ENCODE measurements at places on chromosomes 2 and 18.

DNA sequence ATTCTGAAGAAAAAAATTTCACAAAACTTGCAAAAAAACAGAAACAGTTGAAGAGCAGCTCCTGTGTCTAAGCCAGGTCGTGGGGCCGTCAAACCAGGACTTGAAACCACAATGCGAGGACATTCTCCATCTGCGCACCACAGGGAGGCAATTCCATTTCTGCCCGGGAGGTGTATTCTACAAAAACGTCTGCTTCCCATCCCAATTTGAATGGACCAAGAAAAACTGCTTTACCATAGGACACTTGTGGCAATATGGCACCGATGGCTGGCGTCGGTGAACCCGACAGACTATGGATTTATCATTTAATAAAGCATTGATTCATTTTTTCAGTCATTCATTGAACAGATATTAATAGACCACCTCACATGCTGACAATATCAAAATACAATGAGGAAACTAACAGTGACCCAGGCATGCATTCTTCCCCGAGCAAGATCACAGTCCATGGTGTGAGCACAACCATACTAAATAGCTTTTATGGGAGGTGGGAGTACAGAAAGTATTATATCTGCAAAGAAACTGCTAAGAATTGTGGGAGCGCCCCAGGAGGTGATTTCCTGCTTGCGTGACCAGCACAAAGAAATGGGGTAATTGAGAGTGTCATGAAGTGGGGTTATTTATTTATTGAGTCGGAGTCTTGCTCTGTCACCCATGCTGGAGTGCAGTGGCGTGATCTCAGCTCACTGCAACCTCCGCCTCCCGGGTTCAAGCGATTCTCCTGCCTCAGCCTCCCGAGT is 10.5 kb upstream of the ZAP70 start:
- DNase-seq: no peak

- no peak for DNase-seq
These were observed 59.6 kb downstream of the HDAC4 start for GRCh38 chr2:239341146-239341732.

GRCh38 chr18:52715421-52715820 is 375.4 kb downstream of the DCC start:
- no peak for DNase-seq

GRCh38 chr2:10534514-10535250 is 86.6 kb upstream of the ODC1 start:
- DNase-seq: no peak

- no peak for DNase-seq
These were observed 208.9 kb downstream of the LPIN1 start for GRCh38 chr2:11955314-11955713.

GRCh38 chr2:85436836-85437487 is 18.4 kb downstream of the SH2D6 start:
- DNase-seq: no peak

- DNase-seq: peak; percentile 48
These were observed 31.5 kb upstream of the NFE2L2 start for GRCh38 chr2:177296040-177296439.

GRCh38 chr2:219128396-219128795 is 32.2 kb downstream of the NHEJ1 start:
- no peak for DNase-seq

DNA sequence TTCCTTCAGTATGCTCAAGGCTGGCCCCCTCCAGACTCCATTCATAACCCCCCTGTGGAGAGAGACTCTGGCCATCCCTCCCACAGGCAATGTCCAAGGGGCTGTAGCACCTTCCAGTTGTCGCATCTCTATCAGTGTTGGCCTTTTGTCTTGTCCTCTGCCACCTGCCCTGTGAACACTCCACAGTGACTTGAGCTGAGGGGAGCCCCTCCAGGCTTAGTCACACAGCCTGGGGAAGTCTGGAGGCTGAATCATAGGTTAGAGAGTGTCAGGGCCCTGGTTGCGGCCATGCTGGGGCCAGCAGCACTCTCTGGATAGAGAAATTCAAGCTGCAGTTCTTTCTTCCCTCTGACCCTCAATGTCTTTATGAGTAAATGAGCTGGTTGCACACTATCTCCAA is 64.7 kb downstream of the GYPC start:
- DNase-seq: no peak

DNA sequence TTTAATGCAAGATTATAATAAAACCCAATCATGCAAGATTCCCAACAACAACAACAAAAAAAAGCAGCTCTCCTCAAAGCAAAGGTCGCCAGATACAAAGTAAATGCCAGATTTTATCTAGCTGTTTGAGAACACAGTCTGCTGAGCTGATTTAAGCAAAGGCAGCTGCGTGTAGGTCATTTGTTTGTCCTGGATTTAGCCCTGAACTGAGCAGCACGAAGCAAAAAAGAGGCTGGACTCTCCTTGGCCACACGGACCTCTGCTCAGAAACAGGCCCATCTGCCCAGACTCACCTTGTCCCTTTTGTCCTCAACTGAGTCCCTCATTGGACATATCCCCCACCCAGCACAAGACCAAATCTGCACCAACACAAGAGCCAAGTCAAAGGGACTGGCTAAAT is 91.5 kb downstream of the PID1 start:
- DNase-seq: peak; percentile 23

GRCh38 chr2:101704046-101704466 is 6.5 kb downstream of the MAP4K4 start:
- no peak for DNase-seq

- DNase-seq: no peak
These were observed 16.8 kb upstream of the EML6 start for GRCh38 chr2:54706622-54707021.

- DNase-seq: no peak
These were observed 51.8 kb upstream of the PMAIP1 start for GRCh38 chr18:59848002-59848401.

DNA sequence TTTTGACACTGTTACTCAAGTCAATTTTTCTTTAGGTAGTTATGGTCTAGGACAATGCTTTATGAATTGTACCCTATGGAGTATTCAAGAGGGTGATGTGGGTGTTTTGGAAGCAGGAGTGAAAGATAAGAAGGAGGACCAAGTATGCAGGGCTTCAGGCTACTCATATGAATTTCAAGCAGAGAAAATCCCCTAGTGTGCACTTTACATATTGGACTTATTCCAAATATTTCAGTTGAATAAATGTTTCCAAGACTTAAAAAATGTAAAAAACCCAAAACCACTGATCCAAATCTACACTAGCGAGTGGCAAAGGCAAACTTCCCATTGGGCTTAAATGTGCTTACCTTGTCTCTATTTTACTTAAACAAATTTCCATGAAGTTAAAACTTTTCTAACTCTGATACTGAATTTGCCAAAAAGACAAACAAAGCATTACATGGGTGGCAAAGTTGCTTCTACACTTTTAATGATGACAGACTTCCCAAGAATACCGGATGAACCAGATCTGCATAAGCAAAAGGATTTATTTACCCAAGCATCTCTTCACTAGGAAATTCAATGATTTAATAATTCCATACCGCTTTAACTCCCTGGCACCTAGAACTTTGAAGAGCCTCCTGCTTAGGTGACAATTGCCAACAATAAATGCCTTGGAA is 1233.5 kb upstream of the NXPH2 start:
- DNase-seq: peak; percentile 4

DNA sequence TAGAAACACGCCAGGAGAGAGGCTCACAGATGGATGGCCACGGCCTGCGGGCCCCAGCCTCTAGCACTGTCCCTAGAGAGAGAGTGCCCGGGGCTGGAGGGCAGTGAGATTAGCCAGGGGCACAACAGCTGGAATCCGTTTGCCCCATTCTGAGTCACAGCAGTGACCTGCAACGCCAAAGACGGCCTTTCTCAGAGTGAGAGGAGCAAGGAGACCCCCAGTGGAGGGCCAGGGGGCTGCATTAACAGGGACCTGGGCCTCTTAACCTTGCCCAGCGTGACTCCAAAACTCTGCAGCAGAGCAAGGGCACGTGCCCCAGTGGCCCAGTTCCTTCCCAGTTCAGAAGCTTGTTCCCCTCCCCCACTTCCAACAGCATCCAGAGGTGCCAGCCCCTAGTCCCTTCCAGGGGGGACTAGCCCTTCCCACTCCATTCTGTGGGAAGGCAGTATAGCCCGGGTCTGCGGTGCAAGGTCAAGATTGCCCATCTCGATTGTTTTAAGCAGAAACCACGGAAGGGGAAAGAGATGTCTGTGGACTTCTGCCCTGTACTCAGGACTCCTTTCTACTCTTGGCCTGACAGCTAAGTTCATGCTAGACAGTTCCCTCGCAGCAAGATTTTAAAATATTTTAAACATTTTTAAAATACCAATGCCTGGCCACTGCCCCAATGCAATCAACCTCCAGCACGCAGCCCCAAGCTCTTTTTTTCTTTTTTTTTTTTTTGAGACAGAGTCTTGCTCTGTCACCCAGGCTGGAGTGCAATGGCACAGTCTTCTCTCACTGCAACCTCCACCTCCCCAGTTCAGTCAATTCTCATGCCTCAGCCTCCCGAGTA is 50.9 kb upstream of the BIN1 start:
- DNase-seq: no peak

GRCh38 chr18:4238966-4239365 is 216.1 kb downstream of the DLGAP1 start:
- no peak for DNase-seq

DNA sequence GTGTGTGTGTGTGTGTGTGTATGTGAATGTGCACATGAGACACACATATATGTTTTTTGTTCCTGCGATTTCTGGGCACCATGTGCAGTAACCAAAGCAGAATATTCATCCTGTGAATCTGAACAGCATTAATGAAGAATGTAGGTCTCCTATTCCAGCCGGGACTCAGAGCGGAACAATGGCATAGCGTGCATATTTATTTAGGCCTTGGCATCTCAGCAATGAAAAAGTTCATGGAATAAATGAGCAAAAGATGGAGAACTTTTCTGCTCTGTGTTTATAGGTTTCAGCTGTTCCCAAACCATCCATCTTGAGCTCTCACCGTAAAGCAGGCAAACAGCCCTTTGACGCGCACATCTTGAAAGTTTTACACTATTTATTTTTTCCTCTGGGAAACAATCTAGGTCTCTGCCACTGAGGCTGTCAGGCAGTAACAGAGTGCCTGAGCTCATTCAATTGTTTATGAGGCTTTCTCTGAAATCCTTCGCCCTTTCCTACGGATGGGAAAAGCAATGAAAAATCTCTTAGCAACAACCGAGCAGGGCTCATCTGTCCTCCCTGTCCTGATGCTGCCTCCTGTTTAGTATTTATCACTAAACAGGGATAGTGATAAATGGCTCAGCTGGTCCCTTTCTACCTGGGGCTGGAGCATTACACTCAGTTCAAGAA is 146.2 kb upstream of the MSH6 start:
- DNase-seq: peak; percentile 6

- DNase-seq: no peak
These were observed 46.9 kb downstream of the UXS1 start for GRCh38 chr2:106147159-106147558.

GRCh38 chr18:62372156-62372555 is 47.0 kb downstream of the TNFRSF11A start:
- DNase-seq: no peak

GRCh38 chr18:8762968-8763367 is 57.6 kb downstream of the MTCL1 start:
- DNase-seq: no peak

GRCh38 chr2:136110526-136110925 is 7.4 kb downstream of the CXCR4 start:
- no peak for DNase-seq

GRCh38 chr2:11242542-11243174 is 87.4 kb downstream of the SLC66A3 start:
- DNase-seq: no peak

DNA sequence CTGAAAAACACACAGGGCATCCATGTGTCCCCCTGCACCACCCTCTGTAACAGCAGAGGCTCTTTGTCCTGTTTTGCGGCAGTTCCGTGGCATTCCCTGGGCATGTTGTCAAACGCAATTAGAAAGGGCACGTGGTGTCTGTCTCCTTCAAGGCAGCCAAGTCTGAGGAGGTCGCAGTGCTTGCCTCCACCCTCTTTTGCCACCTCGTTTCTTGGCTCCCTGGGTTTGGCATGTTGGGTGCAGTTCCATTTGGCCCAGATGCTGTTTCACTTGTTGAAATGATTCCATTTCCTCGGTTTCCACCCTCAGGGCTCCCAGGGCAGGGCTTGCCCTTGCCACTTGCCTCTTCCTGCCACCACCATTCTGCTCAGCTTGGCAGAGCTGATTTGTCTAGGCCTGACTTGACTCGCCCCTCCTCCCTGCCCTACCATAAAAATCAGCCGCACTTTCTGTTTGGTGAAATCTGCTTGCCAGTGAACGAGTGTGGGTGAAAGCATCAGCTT is 12.4 kb downstream of the CCL20 start:
- DNase-seq: no peak

GRCh38 chr2:10395893-10396292 is 52.2 kb downstream of the ODC1 start:
- no peak for DNase-seq
